ENCODE measurements at places on chromosomes 2 and 18. TPM values are rescaled to one million over a fixed set of nuclear protein-coding genes. Genes with fewer than 3 reads are reported as not detected.
A peak's percentile ranks its signal among the peaks of the same experiment; 100 is the strongest.

DNA sequence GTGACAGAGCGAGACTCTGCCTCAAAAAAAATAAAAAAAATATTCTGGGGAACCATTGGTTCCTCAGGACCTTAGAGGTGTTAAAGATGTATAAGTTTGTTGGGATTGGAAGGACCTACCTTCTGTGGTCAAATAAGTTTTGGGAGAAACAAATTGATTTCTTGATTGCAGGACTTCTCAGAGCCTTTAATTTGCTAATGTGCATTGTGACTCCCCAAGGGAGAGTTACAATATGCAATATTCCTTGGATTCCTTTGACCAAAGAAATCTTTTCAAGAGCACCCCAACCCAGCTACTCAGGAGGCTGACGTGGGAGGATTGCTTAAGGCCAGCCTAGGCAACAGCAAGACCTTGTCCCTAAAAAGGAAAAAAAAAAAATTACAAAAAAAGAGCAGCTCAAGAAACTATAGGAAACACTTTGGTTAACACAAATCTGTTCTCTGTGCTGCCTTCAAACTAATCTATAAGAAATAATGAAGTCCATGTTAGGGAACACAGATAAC, 6.5 kb downstream of the NAGK start:
- DNase-seq: no peak

- no peak for DNase-seq
These were observed 8.5 kb upstream of the RPE start for GRCh38 chr2:209993968-209994367.

GRCh38 chr2:133823226-133823550, 254.9 kb upstream of the NCKAP5 start:
- no peak for DNase-seq

DNA sequence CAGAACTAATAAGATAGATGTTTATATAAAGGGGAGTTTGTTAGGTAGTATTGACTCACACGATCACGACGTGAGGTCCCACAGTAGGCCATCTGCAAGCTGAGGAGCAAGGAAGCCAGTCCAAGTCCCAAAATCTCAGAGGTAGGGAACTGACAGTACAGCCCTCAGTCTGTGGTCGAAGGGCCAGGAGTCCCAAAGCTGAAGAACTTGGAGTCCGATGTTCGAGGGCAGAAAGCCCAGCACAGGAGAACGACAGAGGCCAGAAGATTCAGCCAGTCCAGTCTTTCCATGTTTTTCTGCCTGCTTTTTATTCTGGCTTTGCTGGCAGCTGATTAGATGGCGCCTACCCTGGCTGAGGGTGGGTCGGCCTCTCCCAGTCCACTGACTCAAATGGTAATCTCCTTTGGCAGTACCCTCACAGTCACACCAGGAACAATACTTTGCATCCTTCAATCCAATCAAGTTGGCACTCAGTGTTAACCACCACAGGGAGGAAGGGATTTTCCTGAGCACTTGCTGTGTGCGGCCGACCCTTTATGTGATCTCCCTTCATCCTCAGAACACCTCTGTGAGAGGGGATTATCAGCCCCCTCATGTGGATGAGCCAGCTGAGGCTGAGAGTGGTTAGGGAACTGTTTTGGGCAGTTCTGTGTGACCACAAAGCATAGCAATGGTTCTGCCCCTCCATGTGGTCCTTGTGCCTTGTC, 78.3 kb downstream of the RNF144A start:
- no peak for DNase-seq

GRCh38 chr2:20650877-20651730, at the start of gene HS1BP3:
Gene HS1BP3, minus strand, starts transcription at chr2:20651098. Its CDS starts 35 bp downstream, at chr2:20651063.
- peak; percentile 88 for DNase-seq

DNA sequence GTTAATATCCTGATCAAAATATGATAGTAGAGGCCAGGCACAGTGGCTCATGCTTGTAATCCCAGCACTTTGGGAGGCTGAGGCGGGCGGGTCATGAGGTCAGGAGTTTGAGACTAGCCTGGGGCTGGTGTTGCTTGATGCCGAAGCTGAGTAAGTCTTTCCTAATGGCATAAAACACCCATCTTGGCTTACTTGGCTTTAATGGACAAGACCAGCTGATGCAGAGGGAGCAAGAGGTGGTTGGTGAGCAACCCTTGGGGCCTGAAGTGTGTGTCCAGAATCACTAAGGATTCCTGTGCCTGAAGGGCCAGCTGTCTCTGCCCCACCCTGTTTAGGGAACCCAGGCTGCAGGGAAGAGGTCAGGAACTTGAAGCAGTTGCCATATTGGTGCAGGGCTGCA, 217.2 kb downstream of the ARL4C start:
- DNase-seq: no peak

- DNase-seq: no peak
These were observed 95.9 kb downstream of the KCNF1 start for GRCh38 chr2:11007331-11008264.

DNA sequence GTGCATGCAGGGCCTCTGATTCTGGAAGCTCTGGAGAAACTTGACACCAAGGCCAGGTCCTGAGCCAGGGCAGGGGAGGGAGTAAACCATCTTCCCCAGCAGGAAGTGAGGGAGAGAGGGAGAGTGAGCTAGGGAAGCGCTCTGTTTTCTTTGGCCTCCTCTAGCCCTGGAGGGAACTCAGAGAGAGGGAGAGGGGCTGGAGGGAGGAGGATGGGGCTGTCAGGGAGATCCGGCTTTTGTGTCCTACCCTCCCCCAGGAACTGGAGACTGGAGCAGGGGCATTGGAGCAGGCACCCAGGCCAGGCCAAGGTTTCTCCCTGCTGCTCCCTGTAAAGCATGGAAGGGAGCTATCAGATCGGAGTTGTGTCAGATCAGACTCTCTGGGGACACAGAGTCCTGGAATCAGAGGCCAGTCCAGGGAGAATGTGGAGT, 22.7 kb upstream of the PKDCC start:
- peak; percentile 51 for DNase-seq

GRCh38 chr2:123696799-123697410, 328.2 kb upstream of the CNTNAP5 start:
- no peak for DNase-seq

- no peak for DNase-seq
These were observed 84.1 kb downstream of the RAPH1 start for GRCh38 chr2:203451011-203451410.

DNA sequence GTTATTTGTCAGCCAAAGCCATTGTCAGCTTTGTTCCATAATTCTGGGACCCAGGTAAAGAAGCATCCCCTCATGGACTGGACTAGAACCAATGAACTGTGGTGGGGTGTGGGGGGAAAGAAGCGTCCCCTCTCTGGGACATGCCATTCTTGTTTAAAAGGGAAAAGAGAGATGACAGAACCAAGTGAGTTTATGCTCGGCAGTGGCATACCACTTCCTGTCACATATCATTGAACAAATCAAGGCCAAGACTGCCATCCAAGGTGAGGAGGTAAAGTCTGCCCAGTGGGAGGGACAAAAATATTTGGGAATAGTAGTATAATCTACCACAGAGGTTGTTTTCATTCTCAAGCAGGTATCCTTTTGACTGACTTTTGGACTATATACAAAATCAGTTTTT, 4.7 kb upstream of the GLS start:
- DNase-seq: no peak

GRCh38 chr2:215439404-215439803, 3.5 kb upstream of the FN1 start:
- no peak for DNase-seq

GRCh38 chr18:7677001-7677400, 109.9 kb downstream of the PTPRM start:
- DNase-seq: no peak

HJURP gene
- not detected for total RNA-seq

CAVIN2 gene
- 145 TPM for total RNA-seq

NEURL3 gene
- 0.31 TPM for total RNA-seq

IL1R1 gene
- 124 TPM for total RNA-seq

ATP8B1 gene
- 6.4 TPM for total RNA-seq

ZC3H6 gene
- 18.7 TPM for total RNA-seq

ACYP2 gene
- total RNA-seq: 43.2 TPM

IL36G gene
- total RNA-seq: not detected

Measured in left cardiac atrium (tissue), 4 donors.